ENCODE measurements at places on chromosomes 7 and 10. TPM values are rescaled to one million over a fixed set of nuclear protein-coding genes. Genes with fewer than 3 reads are reported as not detected.

GRCh38 chr10:66931340-66931948 is 5.6 kb downstream of the LRRTM3 start:
- DNase-seq: peak; percentile 64

DNA sequence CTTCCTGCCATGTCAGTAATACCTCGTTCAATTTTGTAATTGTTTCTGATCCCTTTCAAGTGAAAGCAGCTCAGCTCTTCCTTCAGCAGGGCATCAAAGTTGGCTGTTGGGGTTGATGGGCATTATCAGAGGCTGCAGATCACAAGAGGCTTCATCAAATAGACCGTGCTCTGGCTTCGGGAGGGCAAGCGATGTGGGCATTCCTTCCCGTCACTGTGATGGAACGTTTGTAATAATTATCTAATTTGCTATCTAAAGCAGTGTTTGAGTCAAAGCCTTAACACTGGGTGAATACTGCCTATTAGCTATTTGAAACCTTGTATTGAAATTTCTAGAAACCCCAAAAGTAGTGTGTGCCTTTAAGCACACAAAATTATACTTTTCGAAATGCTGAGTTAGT is 170.1 kb downstream of the OTUD1 start:
- DNase-seq: no peak

GRCh38 chr10:124497196-124497881 is 35.7 kb downstream of the LHPP start:
- DNase-seq: no peak

GRCh38 chr10:75606203-75606779 is 174.9 kb downstream of the LRMDA start:
- DNase-seq: no peak

The GIMAP2 gene
- total RNA-seq: not detected

The APBB1IP gene
- total RNA-seq: 0.16 TPM
